ENCODE measurements at places on chromosomes 7 and 10.

GRCh38 chr7:41118486-41118885 is 584.4 kb downstream of the INHBA start:
- no peak for DNase-seq

GRCh38 chr7:55249332-55249731 is 115.8 kb upstream of the LANCL2 start:
- no peak for DNase-seq

- no peak for DNase-seq
Observed at GRCh38 chr10:126422567-126422966, 34.3 kb upstream of the ADAM12 start.

- DNase-seq, result no peak
Observed at GRCh38 chr10:124217906-124218804, 124.8 kb upstream of the CHST15 start.

GRCh38 chr10:96740579-96741281 is 20.4 kb upstream of the PIK3AP1 start:
- DNase-seq, result no peak

DNA sequence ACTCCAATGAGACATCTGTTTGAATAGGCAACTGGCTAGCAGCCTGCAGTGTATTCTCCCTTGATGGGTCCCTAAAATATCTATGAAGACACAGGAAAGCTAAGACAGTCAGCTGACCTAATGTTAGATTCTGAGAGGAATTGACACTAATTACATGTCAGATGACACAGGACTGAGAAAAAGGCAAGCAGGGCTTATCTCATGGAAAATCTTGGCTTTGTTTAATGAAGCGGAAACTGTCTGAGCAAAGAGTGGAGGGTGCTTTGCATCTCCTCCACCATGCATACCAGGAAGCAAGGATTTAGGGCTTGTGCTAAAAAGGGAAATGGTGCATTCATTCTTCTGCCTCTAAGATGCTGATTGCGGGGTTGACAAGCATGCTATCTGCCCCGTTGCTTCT is 135.5 kb upstream of the GLI3 start:
- no peak for DNase-seq

DNA sequence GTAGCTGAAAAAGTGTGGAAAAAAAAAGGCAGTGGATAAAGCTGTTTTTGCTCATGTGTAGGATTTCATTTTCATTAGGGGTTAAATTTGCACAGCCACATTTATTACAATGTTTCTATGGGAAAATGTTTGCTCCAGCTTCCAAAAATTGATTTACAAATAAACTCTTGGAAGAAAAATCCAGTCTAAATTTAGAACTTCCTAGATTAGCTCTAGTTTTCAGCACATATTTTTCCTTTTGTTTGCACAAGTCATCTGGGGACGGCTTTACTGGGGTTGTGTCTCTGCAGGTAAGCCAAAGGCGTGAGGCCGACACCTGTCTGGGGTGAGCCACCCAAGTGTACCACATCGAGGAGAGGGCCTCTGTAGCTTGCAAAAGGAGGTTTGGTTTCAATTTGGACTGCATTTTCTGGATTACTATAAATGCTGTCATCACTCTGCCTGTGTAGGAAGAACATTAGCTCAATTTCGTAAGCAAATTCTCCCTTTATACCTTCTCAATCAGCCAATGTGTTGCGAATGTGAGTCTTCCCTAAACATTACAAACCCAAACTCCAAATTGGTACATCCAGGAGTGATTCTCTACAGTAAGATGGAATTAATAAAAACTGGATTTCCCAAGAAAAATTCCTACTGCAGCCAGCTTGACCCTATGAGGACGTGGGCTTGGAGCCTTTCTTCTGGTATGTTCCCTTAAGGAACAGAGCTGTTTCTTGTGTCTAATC is 89.5 kb upstream of the ZNF438 start:
- DNase-seq, result no peak

Measured in stimulated activated naive CD4-positive, alpha-beta T cell treated with Interleukin-2 at 50 U/mL for 16 hours (primary cell).